GM12878 (cell line): ENCODE measurements at places on chromosomes 2 and 18.

- no peak overlapping the region for H3K27ac ChIP-seq
- H3K4me3 ChIP-seq, result no peak overlapping the region
- H3K36me3 ChIP-seq, result no peaks in the 10 kb centered on the region
- H3K4me1 ChIP-seq, result no peaks in the 10 kb centered on the region
- DNase-seq, result no peak
Measured at GRCh38 chr2:15719566-15720313, 128.1 kb downstream of the DDX1 start.

DNA sequence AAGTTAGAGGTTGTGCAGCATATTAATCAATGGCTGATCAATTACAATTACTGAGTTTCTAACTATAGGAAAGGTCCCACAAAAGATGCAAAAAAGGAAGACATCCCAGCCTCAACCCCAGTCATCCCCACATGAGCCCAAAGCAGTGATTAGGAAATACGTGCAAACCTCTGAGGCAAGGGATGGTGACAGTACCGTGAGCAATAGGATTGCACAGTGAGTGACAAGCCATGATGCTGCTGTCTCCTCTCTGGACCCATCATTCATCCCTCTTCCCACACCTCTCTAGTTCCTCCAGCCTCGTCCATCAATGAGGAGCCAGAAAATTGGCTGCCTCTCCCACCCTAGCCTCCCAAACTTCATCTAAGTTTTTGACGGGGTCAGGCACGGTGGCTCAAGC lies 4.0 kb upstream of the SLC11A1 start:
- no peaks in the 10 kb centered on the region for H3K36me3 ChIP-seq
- no peaks in the 10 kb centered on the region for H3K27me3 ChIP-seq
- H3K4me3 ChIP-seq, result no peak overlapping the region
- no peaks in the 10 kb centered on the region for H3K4me1 ChIP-seq
- no peak overlapping the region for H3K27ac ChIP-seq

- peaks cover 32% of the 10 kb centered on the region for H3K4me1 ChIP-seq
- H3K27me3 ChIP-seq, result no peaks in the 10 kb centered on the region
- no peak overlapping the region for H3K4me3 ChIP-seq
- DNase-seq, result no peak
Measured at GRCh38 chr18:63253014-63253413, 66.6 kb downstream of the BCL2 start.

GRCh38 chr2:210198326-210198725 lies 26.9 kb downstream of the ACADL start:
- no peaks in the 10 kb centered on the region for H3K27me3 ChIP-seq
- no peaks in the 10 kb centered on the region for H3K36me3 ChIP-seq
- DNase-seq, result no peak
- H3K27ac ChIP-seq, result no peak overlapping the region
- H3K4me1 ChIP-seq, result no peaks in the 10 kb centered on the region

- H3K27ac ChIP-seq, result no peak overlapping the region
- no peak overlapping the region for H3K4me3 ChIP-seq
- no peak for DNase-seq
- H3K36me3 ChIP-seq, result no peaks in the 10 kb centered on the region
Measured at GRCh38 chr2:29017716-29018435, 36.8 kb downstream of the TOGARAM2 start.

DNA sequence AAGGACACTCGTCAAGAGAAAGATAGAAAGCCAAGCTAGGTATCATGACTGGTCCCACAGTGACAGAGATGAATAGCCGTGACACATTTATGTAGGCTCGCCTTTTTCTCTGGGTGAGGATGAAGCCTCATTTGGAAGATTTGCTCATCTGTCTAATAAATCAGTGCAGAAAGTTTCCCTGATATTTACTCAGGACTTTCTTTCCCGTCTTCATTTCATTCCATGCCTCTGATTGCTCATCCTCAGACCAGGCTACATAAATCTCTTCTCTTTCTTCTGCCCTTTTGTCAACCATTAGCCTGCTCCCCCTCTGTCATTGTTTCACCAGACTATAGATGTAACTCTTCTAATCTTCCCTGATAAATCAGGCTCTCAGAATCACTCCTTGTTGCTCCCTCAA lies 361.8 kb upstream of the MEIS1 start:
- no peak for DNase-seq
- no peak overlapping the region for H3K27ac ChIP-seq
- no peaks in the 10 kb centered on the region for H3K36me3 ChIP-seq
- no peak overlapping the region for H3K4me3 ChIP-seq
- H3K4me1 ChIP-seq, result no peaks in the 10 kb centered on the region

DNA sequence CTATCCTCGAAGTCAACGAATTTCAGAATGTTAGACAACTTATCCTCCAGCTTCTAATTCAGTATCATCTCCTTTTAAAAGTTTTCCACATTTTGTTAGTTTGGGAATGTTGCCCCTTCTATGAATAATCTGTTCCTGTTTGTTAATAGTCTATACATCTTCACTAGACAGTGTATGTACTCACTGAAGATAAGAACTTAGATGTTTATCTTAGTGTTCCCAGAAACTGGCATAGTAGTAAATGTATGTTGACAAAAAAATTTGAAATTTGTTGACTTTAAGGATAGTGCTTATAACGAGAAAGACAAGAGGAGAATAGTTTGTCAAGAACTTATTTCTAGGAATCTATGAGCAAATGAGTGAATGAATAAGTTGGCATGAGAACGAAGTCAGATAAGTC lies 162.0 kb upstream of the GULP1 start:
- H3K36me3 ChIP-seq, result no peaks in the 10 kb centered on the region
- DNase-seq, result no peak
- H3K4me3 ChIP-seq, result no peak overlapping the region
- H3K27ac ChIP-seq, result no peak overlapping the region

DNA sequence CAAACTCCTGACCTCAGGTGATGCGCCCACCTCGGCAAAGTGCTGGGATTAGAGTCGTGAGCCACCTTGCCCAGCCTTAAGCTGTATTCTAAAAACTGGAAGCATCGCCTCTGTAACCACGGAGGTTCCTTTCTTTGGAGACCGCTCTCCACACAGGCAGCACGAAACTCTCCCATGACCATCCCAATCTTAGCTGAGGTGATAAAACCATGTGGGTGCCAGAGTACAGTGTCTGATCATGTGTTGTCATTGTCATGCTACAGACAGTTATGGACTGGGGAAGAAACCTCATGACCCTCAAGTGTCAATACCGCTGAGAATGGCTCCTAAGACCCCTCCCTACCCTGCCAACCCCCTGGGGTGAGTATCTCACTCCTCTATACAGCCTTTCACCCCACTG lies 41.4 kb upstream of the EPG5 start:
- H3K36me3 ChIP-seq, result no peaks in the 10 kb centered on the region
- no peaks in the 10 kb centered on the region for H3K27me3 ChIP-seq
- no peak for DNase-seq

DNA sequence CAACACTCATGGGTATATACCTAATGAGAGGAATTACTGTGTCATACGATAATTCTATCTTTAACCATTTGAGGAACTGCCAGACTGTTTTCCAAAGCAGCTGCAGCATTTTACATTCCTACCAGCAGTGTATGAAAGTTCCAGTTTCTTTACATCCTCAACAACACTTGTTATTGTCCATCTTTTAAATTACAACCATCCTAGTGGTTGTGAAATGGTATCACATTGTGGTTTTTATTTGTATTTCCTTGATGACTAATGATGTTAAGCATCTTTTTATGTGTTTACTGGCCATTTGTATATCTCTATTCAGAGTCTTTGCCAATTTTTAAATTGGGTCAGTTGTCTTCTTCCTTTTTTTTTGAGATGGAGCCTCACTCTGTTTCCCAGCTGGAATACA lies 4.0 kb upstream of the CKAP2L start:
- no peaks in the 10 kb centered on the region for H3K36me3 ChIP-seq
- no peak for DNase-seq

- no peak overlapping the region for H3K27ac ChIP-seq
- no peaks in the 10 kb centered on the region for H3K36me3 ChIP-seq
- no peak for DNase-seq
- peaks cover 15% of the 10 kb centered on the region for H3K4me1 ChIP-seq
- no peaks in the 10 kb centered on the region for H3K27me3 ChIP-seq
Measured at GRCh38 chr2:127398239-127398590, 10.4 kb upstream of the MAP3K2 start.

GRCh38 chr2:178522950-178523595 lies 42.8 kb downstream of the PLEKHA3 start:
- DNase-seq, result peak; percentile 57
- peaks cover 11% of the 10 kb centered on the region; the same call in 1 of the 2 replicates for H3K4me1 ChIP-seq
- no peaks in the 10 kb centered on the region for H3K36me3 ChIP-seq
- H3K4me3 ChIP-seq, result peak overlapping the region; percentile 80
- no peaks in the 10 kb centered on the region for H3K27me3 ChIP-seq

DNA sequence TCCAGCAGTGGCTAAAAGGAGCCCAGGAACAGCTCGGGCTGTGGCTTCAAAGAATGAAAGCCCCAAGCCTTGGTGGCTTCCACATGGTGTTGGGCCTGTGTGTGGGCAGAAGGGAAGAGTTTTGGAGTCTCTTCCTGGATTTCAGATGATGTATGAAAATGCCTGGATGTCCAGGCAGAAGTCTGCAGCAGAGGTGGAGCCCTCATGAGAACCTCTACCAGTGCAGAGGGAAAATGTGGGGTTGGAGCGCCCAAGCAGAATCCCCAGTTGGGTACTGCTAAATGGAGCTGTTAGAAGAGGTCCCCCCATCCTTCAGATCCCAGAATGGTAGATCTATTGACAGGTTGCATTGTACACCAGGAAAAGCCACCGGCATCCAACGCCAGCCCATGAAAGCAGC lies 412.1 kb downstream of the TDRD15 start:
- H3K27ac ChIP-seq, result no peak overlapping the region
- H3K4me3 ChIP-seq, result no peak overlapping the region
- DNase-seq, result no peak
- H3K27me3 ChIP-seq, result no peaks in the 10 kb centered on the region
- no peaks in the 10 kb centered on the region for H3K4me1 ChIP-seq
- no peaks in the 10 kb centered on the region for H3K36me3 ChIP-seq

GRCh38 chr18:51038110-51038509 lies 8.1 kb downstream of the SMAD4 start:
- H3K27me3 ChIP-seq, result no peaks in the 10 kb centered on the region
- H3K36me3 ChIP-seq, result no peaks in the 10 kb centered on the region
- H3K27ac ChIP-seq, result no peak overlapping the region
- no peak for DNase-seq

- no peaks in the 10 kb centered on the region; the same call in 1 of the 2 replicates for H3K27me3 ChIP-seq
- no peak overlapping the region for H3K27ac ChIP-seq
- H3K4me1 ChIP-seq, result no peaks in the 10 kb centered on the region
- no peak for DNase-seq
Measured at GRCh38 chr2:220999356-220999755, 572.7 kb downstream of the EPHA4 start.

DNA sequence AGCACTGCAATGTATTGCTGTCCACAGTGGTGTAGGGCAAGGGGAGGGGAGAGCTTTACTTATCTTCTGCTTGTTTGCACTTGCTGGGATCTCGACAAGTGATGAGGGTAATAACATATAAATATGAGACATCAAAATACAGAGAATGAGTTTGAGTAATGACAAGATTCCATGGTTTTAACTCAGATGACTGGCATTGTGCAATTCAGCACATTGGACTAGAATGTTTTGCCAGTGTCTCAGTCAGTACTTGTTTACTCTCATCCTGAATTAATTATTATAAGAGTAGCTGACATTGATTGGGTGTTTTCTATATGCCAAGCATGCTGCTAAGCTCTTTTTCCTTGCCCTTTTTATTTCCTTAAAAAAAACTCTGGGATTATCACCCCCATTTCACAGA lies 306.7 kb upstream of the MMADHC start:
- no peaks in the 10 kb centered on the region for H3K27me3 ChIP-seq
- no peak overlapping the region for H3K4me3 ChIP-seq
- H3K4me1 ChIP-seq, result no peaks in the 10 kb centered on the region
- H3K36me3 ChIP-seq, result no peaks in the 10 kb centered on the region
- H3K27ac ChIP-seq, result no peak overlapping the region

- DNase-seq, result no peak
- H3K4me1 ChIP-seq, result no peaks in the 10 kb centered on the region
- H3K27me3 ChIP-seq, result no peaks in the 10 kb centered on the region
- no peaks in the 10 kb centered on the region for H3K36me3 ChIP-seq
- no peak overlapping the region for H3K27ac ChIP-seq
Measured at GRCh38 chr2:117762454-117762853, 52.0 kb upstream of the DDX18 start.
